ENCODE measurements at places on chromosomes 11 and 22.
A peak's percentile ranks its signal among the peaks of the same experiment; 100 is the strongest.

GRCh38 chr22:48720662-48721394 is 1106.8 kb downstream of the BRD1 start:
- DNase-seq, result no peak

- peak; percentile 54 for DNase-seq
These were observed 1.1 kb upstream of the ABTB2 start for GRCh38 chr11:34358728-34359547.

- DNase-seq, result no peak
These were observed 109.2 kb downstream of the FAM76B start for GRCh38 chr11:95680169-95680929.

- no peak for DNase-seq
These were observed 12.2 kb downstream of the RPS6KA4 start for GRCh38 chr11:64371201-64371600.

- DNase-seq, result no peak
These were observed 48.2 kb upstream of the CHST1 start for GRCh38 chr11:45713573-45713972.

DNA sequence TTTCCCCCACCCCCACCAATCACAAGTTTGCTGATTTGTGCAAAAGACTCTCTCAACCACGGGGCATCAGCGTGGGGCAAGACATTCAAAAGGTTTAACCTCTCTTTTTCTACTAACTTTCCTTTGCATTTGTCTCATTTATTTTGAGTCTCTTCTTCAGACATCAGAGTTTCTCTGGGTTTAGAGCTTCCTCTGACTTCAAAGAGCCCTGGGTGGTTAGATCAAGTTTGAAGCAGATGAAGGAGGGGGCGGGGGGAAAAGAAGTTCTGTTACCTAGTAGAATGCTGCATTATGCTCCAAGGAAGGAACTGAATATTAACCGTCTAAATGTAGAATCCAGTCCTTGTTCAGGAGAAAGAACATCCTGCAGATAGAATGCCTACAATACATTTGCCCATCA is 24.5 kb downstream of the GAS2 start:
- no peak for DNase-seq

- DNase-seq, result no peak
These were observed 3.4 kb downstream of the CDON start for GRCh38 chr11:126059238-126059781.

- no peak for DNase-seq
These were observed 66.2 kb downstream of the CCDC81 start for GRCh38 chr11:86440843-86441242.

DNA sequence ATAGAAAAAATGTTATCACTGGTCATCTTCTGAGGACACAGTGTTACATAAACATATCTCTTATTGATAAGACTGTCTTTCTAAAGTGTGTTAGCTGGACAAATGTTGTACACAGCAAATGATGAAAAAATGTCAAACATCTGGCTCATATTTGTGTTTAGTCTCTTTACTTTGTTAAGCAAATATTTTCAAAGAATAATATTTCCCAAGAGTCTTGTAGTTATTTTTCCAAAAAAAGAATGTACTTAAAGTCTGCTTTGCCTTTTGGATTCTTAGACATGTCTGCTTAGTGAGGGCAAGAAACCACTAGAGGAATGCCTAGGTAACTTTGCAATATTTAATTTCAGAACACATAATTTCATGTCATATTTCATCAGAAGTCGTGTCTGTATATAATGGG is 23.9 kb upstream of the CCDC179 start:
- no peak for DNase-seq

DNA sequence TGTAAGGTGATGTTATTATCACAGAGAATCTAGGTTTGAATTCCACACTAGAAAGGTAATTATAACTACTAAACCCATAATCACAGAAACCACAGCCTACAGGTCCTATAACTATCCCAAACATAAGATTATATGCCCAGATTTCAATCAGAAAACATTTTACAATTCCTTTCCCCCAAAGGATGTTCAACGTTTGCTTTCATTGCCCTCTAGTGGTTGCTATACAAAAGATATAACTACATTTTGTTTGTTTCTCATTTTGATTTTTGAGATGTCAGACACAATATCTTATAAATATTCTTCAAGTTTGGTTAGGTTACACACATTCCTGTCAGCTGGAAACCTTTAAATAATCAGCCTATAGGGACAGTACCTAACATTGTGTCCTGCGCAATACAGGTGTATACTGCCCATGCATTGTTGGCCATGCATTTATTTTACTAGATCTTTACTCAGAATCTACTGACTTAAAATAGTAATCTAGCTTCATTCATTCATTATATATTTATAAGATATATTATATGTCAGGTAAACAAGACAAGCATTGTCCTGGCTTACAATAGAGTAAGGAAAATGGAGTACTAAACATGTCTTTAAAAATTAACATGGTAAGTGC is 530.5 kb upstream of the CCDC90B start:
- no peak for DNase-seq

DNA sequence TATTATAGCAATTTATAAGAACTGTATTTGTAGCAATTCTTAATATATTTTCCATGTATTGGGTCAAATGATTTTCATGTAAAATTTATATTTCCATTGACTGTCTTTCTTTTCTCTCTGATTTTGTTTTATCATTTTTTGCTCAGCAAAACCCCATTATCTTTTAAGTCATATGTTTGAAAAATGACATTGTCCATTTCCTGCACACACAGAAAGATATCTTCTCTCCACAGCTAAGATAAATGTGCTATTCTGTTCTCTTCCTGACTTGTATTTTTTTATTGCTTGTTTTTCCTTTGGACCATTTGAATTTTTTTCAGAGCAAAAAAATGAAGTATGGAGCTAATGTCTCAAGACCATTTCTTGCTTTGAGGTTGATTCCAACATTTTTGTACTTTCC is 6.3 kb upstream of the LRRC55 start:
- no peak for DNase-seq

GRCh38 chr22:38924347-38924952 is 33.0 kb upstream of the APOBEC3A start:
- peak; percentile 43 for DNase-seq

DNA sequence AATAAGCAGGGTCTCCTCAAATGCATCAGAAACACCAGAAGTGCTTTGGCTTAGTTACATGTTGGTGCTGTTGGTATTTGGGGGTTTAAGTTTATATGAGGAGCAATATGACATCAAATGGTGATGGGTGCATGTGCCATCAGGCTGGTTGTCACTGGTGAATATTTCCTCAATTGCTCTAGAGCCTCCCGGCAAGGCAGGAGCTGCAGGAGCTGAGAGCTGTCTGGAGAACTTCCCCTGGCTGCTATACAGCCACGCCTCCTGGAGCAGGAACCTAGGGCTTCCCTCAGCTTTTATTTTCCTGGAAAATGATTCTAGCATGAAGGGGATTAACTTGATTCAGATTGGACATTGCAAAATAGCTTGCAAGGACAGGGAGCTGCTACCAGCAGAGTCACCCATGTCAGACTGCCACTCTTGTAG is 15.8 kb downstream of the IGLL5 start:
- DNase-seq, result no peak

GRCh38 chr22:47278655-47279054 is 516.2 kb downstream of the TBC1D22A start:
- no peak for DNase-seq

DNA sequence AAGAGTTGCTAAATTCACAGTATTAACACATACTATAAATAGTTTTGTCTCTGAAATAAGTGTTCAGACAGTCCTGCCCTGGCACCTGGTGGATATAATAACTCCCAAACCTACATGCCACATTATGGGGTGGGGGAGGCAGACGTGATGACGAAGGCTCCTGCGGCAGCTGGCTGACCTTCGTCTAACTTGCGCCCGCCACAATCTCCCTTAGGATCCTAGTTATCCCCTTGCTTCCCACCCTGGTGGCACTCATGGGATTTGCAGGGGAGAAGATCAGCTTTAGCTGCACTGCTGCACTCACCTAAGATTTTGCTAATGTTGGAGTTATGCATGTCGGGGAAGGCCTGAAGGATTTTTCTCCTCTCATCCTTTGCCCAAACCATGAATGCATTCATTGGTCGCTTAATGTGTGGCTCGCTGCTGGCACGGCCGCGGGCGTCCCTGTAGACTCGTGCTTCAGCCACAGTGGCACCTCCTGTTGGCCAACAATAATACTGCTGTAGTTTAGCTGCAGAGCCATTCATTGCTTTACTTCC is 367.6 kb downstream of the SOX6 start:
- DNase-seq, result peak; percentile 30

DNA sequence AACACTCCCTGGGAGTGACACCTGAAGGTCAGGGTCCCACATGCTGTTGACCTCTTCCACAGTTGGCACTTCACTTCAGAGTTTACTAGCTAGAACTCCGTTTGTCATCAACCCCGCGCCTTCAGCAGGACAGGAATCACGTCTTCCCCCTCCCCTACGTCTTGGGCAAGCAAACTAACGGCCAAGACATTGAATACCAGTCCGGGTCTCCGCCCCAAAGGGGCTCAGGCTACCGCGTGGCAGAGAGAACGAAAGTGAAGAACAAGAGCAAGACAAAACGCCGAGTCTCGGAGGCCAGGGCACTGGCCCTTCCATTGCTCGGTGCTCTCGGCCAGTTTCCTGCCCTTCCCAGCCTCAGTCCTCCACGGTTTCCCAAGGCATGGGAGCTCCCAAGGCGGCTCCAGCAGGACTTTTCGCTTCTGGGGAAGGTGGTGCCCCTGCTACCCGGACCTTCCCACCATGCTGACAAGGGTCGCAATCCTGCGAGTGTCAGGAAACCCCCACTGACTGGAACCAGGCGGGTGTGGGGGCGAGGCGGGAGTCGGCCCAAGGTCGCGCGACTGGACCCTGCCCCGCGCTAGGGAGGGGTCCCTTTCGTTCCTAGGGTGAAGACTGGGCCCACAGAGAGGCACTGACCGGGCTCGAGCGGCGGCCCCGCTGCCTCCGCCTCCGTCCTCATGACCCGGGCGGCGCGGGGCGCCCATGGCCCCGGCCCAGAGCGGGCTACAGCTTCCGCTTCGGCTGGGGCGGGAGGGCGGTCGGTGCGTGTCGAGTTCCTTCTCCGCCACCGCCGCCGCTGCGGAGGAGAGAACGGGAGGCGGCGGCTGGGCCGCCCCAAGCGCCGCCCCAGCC is at the start of gene GUCD1:
TSS of gene GUCD1 (minus strand) at position 826 of the 852 bp plus-strand sequence. CDS start at position 679, 147 bp downstream.
- peak; percentile 33 for DNase-seq

DNA sequence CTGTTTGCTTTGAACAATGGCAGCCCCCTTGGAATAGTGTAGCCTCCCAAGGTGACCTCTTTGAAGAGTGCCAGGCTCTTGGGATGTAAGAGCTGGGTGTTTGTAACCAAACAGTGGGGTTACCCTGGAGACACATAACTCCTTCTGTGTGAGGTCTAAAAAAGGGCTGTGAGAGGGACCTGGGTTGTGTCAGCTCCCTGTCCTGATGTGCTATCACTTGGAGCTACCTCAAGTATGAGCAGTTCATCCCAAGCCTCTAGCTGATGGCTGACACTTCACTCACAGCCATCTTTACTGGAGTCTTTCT is 40.2 kb downstream of the TSPAN18 start:
- no peak for DNase-seq

- peak; percentile 95 for DNase-seq
These were observed at the start of gene KCTD17 for GRCh38 chr22:37051391-37052385. KCTD17 (plus strand) TSS chr22:37051742; CDS start chr22:37051761, 19 bp downstream.
